ENCODE measurements at places on chromosomes 2 and 18. TPM values are rescaled to one million over a fixed set of nuclear protein-coding genes. Genes with fewer than 3 reads are reported as not detected.

COX5B gene
- 375 TPM for total RNA-seq

DNA sequence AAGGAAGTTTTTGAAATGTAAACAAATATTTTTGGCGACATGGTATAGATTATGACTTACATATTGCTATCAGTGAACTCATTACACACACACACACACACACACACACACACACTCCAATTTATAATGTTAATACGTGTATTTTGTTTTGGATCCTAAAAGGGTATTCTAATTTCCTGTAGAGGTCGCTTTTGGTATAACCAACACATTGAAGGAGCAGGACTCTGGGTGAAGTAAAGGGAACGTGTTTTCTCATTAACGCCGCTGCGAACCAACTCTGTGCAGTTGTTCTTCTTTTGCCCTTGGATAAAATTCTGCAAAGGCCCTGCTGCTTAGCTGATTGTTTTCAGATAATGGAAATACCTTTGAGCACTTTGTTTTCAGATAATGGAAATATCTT, 190.4 kb downstream of the PMAIP1 start:
- no peak for DNase-seq

SLC35F6 gene
- total RNA-seq = 57.7 TPM

REG3A gene
- total RNA-seq = not detected

CFAP65 gene
- total RNA-seq = not detected

GRCh38 chr2:24016376-24016761, 6.5 kb downstream of the MFSD2B start:
- no peak for DNase-seq

- DNase-seq = no peak
Observed at GRCh38 chr2:101710471-101711318, 13.2 kb downstream of the MAP4K4 start.

GRCh38 chr2:128689971-128690370, 371.3 kb upstream of the HS6ST1 start:
- no peak for DNase-seq

- DNase-seq = no peak
Observed at GRCh38 chr2:227759411-227760118, 13.9 kb downstream of the SCYGR8 start.

ANKRD62 gene
- not detected for total RNA-seq

DNA sequence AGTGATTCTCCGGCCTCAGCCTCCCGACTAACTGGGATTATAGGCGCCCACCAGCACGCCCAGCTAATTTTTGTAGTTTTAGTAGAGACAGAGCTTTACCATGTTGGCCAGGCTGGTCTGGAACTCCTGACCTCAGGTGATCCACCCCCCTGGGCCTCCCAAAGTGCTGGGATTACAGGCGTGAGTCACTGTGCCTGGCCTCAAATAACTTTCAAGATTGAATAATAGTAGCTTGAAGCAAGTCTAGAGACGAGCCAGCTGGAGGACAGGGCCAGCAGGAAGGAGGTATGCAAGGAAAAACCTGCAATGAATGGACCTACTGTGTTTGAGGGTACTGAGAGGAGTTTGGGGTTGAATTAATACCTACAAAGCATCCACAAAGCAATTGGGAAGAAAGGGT, 87.5 kb downstream of the MSH2 start:
- no peak for DNase-seq

TACR1 gene
- total RNA-seq = 1.4 TPM

DNA sequence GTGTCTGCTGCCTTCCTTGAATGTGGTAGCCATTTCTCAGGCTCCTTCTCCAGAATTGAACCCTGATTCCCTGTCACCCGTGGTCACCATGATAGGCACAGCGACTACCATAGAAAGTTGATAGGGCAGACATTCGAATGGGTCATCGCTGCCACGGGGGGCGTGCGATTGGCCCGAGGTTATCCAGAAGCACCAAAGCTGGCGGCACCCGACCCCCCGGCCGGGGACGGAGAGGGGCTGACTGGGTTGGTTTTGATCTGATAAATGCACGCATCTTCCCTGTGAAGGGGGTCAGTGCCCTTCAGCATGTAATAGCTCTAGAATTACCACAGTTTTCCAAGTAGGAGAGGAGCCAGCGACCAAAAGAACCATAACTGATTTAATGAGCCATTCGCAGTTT, 94.0 kb upstream of the ANKRD30BL start:
- no peak for DNase-seq

All from adrenal gland (tissue), 19 donors.